ENCODE measurements at places on chromosomes 1 and 21.

DNA sequence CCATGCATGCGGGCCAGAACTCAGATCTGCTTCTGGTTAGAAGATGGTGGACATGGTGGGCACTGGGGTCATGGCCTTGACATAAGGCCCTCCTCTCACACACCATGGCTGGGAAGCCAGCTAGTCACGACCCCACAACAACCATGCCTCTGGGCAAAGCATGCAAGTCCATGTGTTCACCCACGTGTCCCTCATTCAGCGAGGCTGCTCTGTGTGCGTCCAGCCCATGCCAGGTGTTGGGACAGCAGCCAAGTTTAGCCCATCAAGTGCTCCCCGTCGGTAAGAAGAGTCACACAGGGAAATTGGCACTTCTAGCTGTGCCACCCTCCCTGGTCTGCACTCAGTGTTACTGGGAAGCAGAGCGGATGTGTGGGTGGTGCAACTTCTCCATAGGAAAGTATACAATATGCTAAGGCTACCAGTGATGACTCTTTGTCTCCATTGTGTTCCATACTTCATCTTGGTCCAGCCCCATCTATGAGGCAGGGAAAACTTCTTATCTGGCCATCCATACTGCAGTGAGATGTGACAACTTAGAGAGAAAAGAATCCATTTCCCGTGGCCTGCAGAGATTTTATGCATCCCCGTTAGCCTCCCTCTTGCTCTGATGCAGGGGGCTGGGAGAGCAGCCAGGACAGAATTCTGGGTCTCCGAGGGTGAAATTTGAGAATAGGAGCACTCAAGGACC, 198.0 kb downstream of the GRIK3 start:
- no peak for DNase-seq
- H3K36me3 ChIP-seq, result no peaks in the 10 kb centered on the region
- H3K4me1 ChIP-seq, result no peaks in the 10 kb centered on the region
- no peak overlapping the region for H3K4me3 ChIP-seq
- peaks cover 46% of the 10 kb centered on the region for H3K27me3 ChIP-seq

- no peaks in the 10 kb centered on the region for H3K36me3 ChIP-seq
- H3K27me3 ChIP-seq, result no peaks in the 10 kb centered on the region
- DNase-seq, result no peak
- H3K4me3 ChIP-seq, result no peak overlapping the region
Measured at GRCh38 chr1:230124186-230125128, 57.4 kb downstream of the GALNT2 start.

GRCh38 chr1:100713626-100714025, 5.9 kb upstream of the VCAM1 start:
- no peaks in the 10 kb centered on the region for H3K36me3 ChIP-seq
- no peak overlapping the region for H3K27ac ChIP-seq
- H3K27me3 ChIP-seq, result no peaks in the 10 kb centered on the region
- H3K4me3 ChIP-seq, result no peak overlapping the region
- H3K4me1 ChIP-seq, result peaks cover 7% of the 10 kb centered on the region

GRCh38 chr1:119007670-119008482, 19.7 kb upstream of the TBX15 start:
- no peaks in the 10 kb centered on the region for H3K4me1 ChIP-seq
- DNase-seq, result no peak
- no peak overlapping the region for H3K27ac ChIP-seq
- H3K36me3 ChIP-seq, result no peaks in the 10 kb centered on the region

- no peak for DNase-seq
- H3K36me3 ChIP-seq, result no peaks in the 10 kb centered on the region
- no peaks in the 10 kb centered on the region for H3K4me1 ChIP-seq
Measured at GRCh38 chr1:47104816-47105215, 32.4 kb upstream of the CYP4A22 start.

DNA sequence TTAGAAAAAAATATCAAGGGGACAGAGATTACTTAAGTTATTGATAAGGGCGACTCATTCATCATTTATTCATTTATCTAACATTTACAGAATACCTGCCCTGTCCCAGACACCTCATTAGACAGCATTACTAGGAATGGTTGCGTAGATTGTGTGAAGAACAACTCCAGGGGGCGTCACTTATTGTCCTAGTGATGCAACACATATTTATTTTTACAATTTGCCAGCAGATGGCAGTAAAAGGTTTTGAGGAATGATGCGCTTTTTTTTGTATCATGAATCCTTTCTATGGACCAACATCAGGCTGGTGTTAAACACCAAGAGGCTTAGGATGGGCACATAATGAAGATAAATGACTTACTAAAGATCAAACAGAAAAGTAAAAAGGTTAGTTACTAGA, 5.5 kb downstream of the NCAM2 start:
- DNase-seq, result peak; percentile 6
- no peak overlapping the region for H3K27ac ChIP-seq
- no peak overlapping the region for H3K4me3 ChIP-seq
- H3K27me3 ChIP-seq, result no peaks in the 10 kb centered on the region
- H3K4me1 ChIP-seq, result no peaks in the 10 kb centered on the region

GRCh38 chr1:18384059-18384458, 96.7 kb upstream of the KLHDC7A start:
- H3K4me3 ChIP-seq, result no peak overlapping the region
- H3K4me1 ChIP-seq, result no peaks in the 10 kb centered on the region

GRCh38 chr1:59877108-59877682, 49.4 kb downstream of the CYP2J2 start:
- no peak overlapping the region for H3K27ac ChIP-seq
- no peak for DNase-seq
- no peaks in the 10 kb centered on the region for H3K27me3 ChIP-seq
- no peak overlapping the region for H3K4me3 ChIP-seq
- H3K36me3 ChIP-seq, result peaks cover 7% of the 10 kb centered on the region
- no peaks in the 10 kb centered on the region for H3K4me1 ChIP-seq

DNA sequence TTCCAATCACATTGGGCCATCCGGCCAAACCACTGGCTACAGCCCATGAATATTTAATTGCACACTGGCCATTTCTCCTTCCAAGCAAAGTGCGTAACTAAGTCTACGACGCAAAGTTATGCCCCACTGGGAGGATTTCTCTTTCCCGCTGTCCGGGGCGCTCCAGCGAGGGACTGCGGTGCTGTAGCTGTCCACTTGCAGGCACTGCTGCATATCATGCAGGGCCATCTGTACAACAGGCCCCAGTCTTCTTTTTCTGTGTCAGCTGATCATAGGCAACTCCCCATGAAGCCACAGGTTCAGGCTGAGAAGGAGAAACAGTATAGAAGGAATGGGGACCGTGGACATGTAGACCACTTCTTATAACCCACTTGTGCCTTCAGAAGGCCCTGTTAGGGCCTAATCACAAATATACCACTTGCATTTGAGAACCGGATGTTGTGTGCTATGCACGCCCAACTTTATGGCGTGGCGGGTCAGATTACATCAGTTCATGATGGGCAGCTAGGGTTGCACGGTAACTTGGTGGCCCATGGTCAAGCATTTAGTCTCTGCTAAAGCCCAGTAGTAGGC, 58.0 kb downstream of the ADSS2 start:
- no peaks in the 10 kb centered on the region for H3K27me3 ChIP-seq
- peaks cover 14% of the 10 kb centered on the region for H3K4me1 ChIP-seq
- no peak overlapping the region for H3K27ac ChIP-seq
- no peak for DNase-seq
- no peak overlapping the region for H3K4me3 ChIP-seq
- no peaks in the 10 kb centered on the region for H3K36me3 ChIP-seq

GRCh38 chr1:164771619-164772361, 212.8 kb downstream of the PBX1 start:
- no peaks in the 10 kb centered on the region for H3K27me3 ChIP-seq
- peaks cover 49% of the 10 kb centered on the region for H3K4me1 ChIP-seq

GRCh38 chr1:236837897-236838296, 42.8 kb downstream of the MTR start:
- DNase-seq, result no peak
- H3K27ac ChIP-seq, result no peak overlapping the region
- peaks cover 18% of the 10 kb centered on the region for H3K36me3 ChIP-seq
- H3K27me3 ChIP-seq, result no peaks in the 10 kb centered on the region
- H3K4me1 ChIP-seq, result no peaks in the 10 kb centered on the region

DNA sequence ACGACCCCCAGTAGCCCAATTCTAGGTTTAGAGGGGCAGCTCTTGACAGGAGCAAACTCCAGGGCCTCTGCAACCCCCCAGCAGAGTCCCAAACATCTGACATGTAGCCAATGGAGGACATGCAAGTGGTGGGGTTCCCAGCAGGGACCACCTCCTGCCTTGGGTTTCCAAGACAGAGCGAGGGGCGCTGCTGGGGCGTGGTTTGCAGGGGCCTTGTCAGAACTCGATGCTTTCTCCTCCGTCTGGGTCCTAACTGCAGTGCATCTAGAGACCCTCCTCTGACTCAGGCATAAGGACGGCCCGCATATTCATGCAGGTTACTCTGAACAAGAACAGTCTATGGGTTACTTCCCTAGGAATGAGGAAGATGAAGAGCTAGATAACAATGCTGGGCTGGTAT, 17.2 kb downstream of the EPHX1 start:
- no peak overlapping the region for H3K27ac ChIP-seq
- DNase-seq, result no peak
- no peak overlapping the region for H3K4me3 ChIP-seq
- H3K4me1 ChIP-seq, result no peaks in the 10 kb centered on the region
- H3K36me3 ChIP-seq, result no peaks in the 10 kb centered on the region

DNA sequence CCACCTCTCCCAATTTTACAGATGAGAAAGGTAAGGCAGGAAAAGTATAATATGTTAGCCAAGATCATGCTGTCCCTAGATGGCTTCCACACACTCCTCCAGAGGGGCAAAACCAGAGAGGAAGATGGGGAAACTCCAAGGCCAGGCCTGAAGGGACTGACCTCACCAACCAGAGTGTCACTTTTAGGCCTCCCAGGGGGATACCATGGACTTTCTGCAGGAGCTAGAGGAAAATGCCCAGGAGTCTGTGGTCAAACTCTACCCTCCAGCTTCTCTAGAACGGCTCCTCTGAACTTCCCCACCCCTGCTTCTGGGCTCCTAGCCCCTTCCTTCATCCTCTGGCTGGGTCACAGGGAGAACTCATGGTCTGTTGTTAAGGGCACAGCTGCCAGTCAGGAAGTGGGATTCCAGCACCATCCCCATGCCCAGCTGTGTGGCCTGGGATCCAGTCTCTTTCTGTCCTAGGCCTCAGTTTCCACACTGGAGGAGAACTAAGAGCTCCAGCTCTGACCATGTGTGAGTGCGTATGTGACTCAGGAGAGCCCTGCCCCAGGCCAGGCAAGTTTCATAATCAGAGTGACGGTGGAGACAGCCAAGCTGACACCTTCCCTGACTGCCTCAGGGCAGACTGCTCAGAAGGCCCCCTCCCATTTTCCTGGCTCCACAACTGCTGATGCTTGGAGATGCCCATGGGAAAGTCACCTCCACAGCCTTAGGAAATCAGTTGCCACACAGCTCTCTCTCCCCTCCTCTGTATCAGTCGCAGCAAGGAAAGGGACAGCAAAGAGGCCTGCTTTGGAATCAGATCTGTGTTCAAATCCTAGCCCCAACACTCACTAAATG, 1.9 kb downstream of the IGSF8 start:
- H3K4me3 ChIP-seq, result no peak overlapping the region
- peaks cover 27% of the 10 kb centered on the region for H3K4me1 ChIP-seq
- H3K27ac ChIP-seq, result no peak overlapping the region
- H3K36me3 ChIP-seq, result no peaks in the 10 kb centered on the region

GRCh38 chr1:232226197-232226712, 403.7 kb downstream of the SIPA1L2 start:
- no peak overlapping the region for H3K4me3 ChIP-seq
- H3K36me3 ChIP-seq, result no peaks in the 10 kb centered on the region
- no peaks in the 10 kb centered on the region for H3K27me3 ChIP-seq
- peaks cover 10% of the 10 kb centered on the region for H3K4me1 ChIP-seq
- no peak overlapping the region for H3K27ac ChIP-seq
- DNase-seq, result no peak

- H3K4me1 ChIP-seq, result no peaks in the 10 kb centered on the region
- H3K4me3 ChIP-seq, result no peak overlapping the region
- DNase-seq, result no peak
- no peaks in the 10 kb centered on the region for H3K36me3 ChIP-seq
- peaks cover 19% of the 10 kb centered on the region for H3K27me3 ChIP-seq
Measured at GRCh38 chr1:48018799-48019198, 21.6 kb upstream of the TRABD2B start.

DNA sequence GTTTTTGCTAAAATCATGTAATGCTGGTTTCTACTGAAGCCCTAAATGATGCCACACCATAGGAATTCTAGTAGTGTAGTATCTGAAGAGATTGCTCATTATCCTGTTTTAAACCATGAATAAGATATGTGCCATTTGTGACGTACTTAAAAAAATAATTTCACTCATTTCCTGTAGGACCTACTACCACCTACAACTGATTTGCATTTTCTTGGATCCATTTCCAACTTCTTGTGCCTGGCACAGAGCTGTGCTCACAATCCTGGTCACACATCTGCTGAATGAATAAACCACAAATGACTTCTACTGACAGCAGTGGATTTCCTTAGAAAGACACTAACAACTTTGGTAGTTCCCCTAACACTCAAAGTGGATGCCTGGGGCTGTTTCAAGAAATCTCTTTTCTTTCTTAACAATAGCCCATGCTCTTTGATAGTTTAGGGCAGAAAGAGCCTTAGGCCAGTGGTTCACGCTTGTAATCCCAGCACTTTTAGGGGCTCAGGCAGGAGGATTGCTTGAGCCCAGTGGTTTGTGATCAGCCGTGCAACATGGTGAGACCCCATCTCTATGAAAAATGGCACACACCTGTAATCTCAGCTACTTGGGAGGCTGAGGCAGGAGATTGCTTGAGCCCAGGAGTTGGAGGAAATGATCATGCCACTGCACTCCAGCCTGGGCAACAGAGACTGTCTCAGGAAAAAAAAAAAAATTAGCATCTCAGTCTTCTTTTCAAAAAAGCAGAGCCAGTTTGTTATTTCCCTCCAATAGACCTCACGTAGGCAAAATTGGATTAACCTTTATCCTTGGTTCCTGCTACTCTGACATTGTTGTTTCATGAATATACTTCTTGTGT, 13.0 kb upstream of the BATF3 start:
- no peaks in the 10 kb centered on the region for H3K27me3 ChIP-seq
- no peak overlapping the region for H3K27ac ChIP-seq
- H3K4me3 ChIP-seq, result no peak overlapping the region
- no peak for DNase-seq

DNA sequence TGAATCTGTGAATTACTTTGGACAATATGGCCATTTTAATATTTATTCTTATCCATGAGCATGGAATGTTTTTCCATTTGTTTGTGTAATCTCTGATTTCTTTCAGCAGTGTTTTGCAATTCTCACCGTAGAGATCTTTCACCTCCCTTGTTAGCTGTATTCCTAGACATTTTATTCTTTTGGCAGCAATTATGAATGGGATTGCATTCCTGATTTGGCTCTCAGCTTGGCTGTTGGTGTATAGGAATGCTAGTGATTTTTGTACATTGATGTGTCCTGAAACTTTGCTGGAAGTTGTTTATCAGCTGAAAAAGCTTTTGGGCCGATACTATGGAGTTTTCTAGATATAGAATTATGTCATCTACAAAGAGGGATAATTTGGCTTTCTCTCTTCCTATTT, 44.2 kb upstream of the NEGR1 start:
- H3K36me3 ChIP-seq, result no peaks in the 10 kb centered on the region
- DNase-seq, result no peak
- no peak overlapping the region for H3K27ac ChIP-seq
- H3K4me3 ChIP-seq, result no peak overlapping the region
- no peaks in the 10 kb centered on the region for H3K4me1 ChIP-seq

All from HCT116 (cell line).